ENCODE measurements at places on chromosomes 12 and 14.

DNA sequence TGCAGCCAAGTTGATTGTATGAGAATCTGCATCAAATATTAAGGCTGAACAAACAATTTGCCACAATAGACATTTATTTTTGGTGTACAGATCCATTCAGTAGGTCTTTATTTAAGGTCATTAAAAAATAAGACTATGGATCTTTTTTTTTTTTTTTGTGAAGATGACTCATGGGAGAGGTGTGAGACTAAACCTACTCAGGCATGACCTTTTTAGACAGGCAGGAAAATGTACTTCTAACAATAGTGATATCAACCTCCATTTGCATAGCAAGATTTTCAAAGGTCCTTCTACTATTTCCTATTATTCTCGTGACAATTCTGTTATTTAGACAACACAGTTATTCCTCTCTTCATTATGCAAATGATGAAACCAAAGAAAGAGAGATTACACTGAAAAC lies 39.9 kb upstream of the PTPRR start:
- no peak for DNase-seq

DNA sequence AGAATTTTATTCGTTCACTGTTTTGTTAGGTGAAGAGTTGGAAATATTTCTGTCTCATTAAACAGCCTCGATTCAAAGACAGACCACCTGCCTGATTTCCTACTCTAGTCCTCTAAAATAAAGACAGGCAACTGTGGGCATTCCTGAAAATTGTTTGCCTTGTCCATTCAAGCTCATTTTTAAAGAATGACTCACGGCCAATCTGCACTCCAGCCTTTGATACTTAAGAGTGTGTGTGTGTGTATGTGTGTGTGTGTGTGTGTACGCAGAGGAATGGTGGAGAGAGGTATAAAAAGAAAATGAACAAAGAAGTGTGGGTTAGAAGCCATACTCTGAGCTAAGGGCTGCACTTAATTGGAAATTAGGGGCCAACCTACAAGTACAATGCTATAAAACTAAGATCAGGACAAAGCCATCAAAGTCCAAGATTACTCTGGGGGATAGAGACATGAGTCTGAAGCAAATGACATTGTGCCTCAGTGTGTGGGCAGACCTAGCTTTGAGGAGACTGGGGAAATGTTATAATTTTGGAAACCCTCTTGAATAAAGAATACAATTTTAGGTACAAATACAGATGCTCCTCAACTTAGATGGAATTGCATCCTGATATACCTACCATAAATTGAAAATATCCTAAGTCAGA lies 45.6 kb upstream of the SOCS2 start:
- DNase-seq, result no peak

- no peak for DNase-seq
Observed at GRCh38 chr12:120763250-120763649, 37.6 kb downstream of the ACADS start.

DNA sequence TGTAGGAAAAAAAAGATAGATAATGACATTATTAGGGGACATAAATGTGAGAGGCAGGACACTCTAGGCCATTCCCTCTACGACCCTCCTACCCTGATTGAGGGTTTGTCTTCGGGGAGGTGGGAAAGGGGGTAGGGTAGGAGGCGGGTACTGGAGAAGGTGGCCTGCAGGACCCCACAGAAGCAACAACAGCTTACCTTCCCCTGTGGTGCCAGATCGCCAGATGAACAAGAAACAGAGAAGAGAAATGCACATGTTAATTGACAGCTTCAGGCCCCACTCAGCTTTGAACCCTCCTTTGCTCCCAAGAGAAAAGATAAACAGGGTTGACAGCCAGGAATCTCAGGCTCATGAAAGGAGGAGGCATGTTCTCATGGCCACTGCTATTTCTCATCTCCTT lies 4.8 kb downstream of the PHB2 start:
- DNase-seq, result no peak

DNA sequence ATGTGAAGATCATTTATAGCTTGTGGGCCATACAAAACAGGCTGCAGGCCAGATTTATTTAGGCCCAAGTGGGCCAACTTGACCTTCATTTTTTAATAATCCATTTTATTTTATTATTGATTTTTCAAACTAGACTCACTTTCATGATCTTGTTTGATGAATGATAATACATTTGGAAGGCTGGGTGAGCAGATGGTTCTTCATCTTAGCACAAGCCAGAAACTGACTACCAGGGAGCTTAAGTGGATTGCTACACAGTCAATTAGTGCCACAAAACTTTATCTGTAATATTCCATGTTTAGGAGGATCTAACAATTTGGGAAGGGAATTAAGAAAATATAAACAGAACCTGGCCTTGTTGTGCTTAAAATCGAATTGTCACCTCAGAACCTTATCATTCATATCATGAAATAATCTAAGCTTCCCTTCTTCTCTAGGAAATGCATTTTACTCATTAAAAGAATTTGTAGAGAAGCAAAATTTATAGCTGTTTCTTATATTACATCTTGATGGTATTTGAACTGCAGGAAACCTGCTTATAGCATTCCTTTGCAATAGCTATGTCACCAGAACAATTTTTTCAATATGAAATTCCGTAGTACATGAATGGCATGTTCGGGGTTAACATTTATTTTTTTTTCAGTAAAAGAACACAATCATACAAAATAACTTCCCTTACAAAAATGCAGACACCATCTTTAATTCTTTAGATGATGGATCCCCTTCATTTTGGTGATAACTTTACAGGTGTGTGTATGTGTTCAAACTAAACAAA lies 62.0 kb upstream of the CSRP2 start:
- no peak for DNase-seq

All from SHP77 treated with DMSO at 0.1 percent for 48 hours (cell line).